Fibroblast of the aortic adventitia (primary cell): ENCODE measurements at places on chromosomes 6 and 20. TPM values are rescaled to one million over a fixed set of nuclear protein-coding genes. Genes with fewer than 3 reads are reported as not detected.
A peak's percentile ranks its signal among the peaks of the same experiment; 100 is the strongest.

DNA sequence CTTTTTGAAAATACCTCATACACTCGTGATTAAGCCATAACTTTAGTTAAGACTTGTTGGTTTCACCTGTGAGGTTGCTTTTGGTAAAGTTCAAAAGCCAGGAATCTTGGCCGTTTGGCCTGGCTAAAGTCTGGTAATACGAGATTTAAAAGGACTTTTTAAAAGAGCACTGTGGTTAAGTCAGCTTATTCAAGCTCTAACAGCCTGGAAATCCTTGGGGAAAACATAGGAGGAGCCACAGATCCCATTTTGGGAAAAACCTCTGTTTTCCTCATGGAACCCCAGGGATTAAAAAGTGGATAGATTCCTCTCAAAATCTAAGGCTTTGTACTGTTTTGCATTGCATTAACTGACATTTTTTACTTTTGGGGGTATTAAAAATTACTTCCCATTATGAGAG lies 13.7 kb upstream of the SLC22A16 start:
- DNase-seq: peak; percentile 25

- no peak for DNase-seq
Observed at GRCh38 chr6:163775313-163775712, 360.8 kb downstream of the QKI start.

DNA sequence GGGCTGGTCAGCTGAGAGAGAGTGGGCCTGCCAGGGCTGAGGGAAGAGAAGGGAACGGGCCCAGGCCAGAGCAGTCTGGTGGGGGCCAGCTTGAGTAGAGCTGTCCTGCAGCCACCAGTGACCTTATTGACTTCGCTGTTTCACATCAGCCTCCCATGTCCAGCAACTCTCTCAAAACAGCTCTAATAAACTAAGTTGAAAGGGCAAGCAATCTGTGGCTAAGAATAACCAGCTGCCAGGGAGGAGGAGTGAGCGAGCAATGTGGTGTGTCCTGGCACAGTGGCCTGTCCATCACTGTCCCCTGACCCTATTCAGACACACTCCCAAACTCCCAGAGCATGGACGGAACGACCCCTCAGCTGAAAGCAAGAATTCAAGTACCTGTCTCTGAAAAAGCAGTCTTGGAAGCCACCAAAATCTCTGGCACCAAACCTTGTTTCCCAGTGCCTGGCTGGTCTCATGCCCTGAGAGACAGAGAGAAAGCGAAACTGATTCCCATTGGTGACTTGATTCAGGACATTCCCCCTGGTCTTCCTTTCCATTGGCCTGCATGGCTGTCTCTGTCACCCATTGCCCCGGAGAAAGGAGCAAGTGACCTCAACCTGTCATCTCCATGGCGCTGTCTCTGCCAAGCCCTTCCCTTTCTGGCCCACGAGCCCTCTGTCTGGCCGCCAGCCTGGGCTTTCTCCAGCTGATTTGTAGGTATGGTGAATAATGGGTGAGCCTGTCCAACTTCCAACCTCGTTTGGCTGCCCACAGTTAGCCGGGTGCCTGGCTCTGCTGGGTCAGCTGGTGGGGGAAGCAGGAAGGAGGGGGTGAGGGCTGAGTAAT lies at the start of gene DDO:
Gene DDO (minus strand): TSS at position 490 of the 831 bp plus-strand sequence. CDS start 2,113 bp downstream, outside the sequence.
- DNase-seq: peak; percentile 62

DNA sequence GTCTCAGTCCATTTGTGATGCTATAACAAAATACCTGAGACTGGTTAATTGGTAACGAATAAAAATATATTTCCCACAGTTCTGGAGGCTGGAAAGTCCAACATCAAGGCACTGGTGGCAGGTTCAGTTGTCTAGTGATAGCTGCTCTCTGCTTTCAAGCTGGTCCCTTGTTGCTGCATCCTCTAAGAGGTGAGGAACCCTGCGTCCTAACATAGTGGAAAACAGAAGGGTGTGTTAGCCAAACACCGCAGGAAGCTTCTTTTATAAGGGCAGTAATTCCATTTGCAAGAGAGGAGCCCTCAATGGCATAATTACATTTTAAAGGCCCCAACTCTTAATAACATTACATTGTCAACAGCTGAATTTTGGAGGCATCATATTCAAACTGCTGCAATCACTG lies 372.7 kb downstream of the ADGRB3 start:
- no peak for DNase-seq

DNA sequence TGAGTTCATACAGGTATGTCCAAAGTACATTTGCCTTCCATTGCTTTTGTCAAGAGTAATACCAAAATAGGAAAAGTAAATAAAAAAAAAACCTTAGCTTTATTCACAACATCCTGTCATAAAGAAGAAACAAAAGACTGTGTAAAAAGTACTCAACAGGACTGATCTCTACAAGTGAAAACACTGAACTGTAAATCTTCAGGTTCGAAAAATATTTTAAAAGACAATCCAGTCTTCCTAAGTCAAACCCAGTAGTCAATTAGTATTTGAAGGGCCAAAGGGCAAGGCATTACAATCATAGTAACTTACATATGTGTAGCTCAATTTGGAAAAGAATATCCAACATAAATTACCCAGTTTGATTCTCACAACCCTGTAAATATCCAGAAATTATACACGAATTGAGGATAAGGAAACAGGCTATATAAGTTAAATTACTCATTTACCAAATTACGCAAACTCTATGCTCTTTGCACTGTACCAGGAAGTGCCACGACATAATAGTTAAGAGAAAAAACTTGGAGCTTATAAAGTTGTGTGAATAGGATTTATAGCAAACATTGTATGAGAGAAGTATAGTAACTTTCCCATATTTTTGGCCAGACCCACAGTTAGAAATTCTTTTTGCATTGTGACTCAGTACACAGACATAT lies 21.2 kb downstream of the PTPRK start:
- DNase-seq: no peak

DNA sequence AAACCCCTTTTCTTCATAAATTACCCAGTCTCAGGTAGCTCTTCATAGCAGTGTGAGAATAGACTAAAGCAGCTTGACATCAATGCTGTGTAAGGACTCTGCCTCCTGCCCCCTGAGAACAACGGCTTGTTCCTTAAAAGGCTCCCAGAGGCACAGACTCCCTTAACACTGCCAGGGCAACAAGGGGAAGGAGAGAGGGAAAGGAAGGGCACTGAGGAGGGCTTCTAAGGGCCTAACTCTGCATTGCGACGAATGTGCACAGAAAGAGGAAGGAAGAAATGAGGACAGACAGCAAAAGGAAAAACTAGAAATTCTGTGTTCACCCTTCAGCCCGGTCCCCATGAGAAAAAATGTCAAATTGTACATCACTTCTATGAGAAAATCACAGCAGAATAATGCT lies 74.0 kb downstream of the AGPAT4 start:
- DNase-seq: no peak

- DNase-seq: peak; percentile 17
Observed at GRCh38 chr6:71619836-71620235, 266.5 kb upstream of the RIMS1 start.

DNA sequence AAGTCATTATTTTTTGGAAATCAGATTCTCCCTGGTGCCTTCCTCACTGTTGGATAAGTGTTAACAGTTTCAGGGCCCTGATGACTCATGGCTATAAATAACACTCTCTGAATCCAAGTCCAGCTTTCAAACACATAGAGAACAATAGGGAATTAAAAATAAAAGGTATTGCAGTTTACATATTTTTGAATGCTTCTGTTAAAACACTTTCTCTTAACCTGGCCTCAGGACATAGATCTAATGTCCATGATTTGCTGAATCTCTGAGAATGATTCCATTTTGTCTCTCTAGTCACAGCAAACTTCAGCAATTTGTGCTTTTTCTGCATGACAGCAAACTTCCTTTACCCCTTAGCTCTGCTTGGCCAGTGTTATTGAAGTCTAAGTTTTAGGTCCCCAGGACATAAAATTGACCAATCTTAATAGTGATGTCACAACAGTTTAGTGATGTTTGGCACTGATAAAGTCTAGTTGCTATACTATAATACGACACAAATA lies 1192.4 kb upstream of the CITED2 start:
- peak; percentile 80 for DNase-seq

DNA sequence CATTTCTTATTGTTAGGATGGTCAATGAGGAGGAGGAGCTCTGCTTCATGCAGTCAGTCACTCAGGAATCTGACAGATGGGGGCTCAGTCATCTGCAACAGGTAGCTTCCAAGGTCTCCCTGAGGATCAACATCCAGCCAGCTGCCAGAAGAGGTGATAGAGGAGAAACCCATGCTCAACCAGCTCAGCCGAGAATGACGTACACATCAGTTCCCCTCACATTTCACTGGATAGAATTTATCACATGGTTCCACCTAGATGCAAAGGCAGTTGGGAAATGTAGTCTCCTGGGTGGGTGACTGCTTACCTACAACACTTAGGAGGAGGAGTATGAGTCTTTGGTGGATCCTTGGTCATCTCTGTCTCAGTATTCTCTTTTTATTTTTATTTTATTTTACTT lies 144.5 kb downstream of the CEBPB start:
- no peak for DNase-seq

- DNase-seq: no peak
Observed at GRCh38 chr6:41658636-41659035, 20.4 kb downstream of the MDFI start.

- DNase-seq: peak; percentile 20
Observed at GRCh38 chr6:30988209-30988825, 4.8 kb downstream of the MUC21 start.

DNA sequence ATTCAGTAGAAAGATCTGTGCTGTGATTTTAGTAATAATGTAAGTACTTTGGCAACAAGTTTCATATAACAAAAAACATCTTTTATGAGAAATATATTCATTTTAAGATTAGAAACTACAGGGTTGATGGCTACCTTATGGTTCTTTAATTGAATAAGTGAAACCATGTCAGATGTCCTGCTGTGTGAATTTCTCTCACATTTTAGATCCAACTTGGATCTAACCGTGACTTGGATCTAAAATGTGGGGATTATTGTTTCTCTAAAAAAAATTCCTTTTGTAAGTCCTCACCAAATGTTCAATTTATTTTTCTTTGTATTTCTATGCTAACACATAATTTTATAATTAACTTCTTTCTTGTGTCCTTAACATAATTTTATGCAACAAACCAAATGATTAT lies 30.4 kb downstream of the ZC2HC1B start:
- no peak for DNase-seq

DNA sequence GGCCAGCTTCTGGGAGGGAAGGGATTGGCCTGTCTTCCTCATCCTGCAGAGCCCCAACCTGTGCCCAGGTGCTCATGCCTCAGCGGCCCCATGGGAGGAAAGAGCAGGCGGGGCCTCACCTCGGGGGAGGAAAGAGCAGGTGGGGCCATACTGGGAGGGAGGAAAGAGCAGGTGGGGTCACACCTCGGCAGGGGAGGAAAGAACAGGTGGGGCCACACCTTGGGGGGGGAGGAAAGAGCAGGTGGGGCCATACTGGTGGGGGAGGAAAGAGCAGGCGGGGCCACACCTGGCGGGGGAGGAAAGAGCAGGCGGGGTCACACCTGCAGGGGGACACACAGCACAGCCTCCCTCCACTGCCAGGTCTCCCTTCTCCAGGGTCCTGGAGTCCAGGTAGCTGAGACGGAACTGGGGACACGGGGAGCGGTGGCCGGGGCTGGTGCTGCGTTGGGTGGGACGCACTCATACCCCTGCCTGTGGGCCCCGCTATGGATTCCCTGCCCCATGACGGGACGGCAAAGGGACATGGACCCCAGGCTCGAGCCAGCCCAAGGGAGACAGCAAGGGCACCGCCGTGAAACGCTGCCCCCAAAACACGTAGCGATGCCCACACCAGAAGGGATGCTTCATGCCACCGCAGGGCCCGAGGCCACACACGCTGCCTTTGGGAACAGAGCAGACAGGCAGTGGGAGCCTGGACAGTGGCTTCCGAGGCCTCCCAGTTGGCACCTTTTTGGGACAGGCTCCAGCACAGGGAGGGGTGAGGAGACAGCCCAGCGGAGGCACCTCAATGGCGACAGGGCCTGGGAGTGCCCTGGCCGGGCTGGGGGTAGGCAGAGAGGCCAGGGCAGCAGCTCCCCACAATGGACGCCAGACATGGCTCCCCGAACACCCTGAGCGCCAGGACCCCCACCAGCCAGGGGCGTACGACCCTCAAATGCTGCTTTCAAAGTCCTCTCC lies 43.3 kb upstream of the CHRNA4 start:
- no peak for DNase-seq

DNA sequence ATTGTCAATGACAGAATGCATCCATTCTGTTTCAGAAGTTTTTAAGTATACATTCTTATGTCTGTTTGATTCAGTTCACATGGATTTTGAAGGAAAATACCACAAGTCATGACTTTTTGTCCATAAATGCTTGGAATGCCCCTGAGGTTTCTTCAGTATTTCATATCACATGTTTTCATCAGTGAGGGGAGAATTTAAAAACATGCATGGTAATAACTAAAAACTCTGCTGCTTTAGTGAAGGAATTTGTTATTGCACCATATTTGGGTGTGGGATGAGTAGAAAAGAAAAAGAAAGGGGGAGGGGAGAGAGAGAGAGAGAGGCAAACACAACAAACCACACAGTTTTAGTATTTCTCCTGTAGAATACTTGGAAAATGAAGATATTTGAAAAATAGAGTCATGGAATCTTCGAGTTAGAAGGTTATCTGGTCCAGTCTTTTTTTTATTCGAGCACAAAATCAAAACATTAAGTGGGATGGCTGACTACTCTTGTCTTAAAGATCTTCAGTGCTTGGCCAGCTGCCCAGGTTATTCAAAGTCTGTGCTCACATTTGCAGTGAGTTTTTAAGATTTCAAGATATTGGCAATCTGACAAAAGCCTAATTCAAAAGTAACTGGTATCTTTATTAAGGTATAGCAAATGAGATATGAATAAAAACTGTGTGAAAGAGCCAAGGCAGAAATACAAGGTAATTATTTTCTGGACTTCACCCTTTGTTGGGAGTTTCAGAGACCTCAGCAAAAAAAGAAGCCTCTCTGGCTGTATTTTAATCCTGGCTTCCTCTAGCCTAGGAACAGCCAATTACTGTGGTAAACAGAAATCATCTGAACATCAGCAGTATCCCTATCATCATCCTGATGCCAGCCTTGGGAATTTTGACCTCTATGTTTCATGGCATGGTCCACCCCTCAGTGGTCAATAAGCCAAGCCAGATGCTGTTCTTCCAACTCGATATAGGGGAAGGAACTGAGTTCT lies 687.9 kb upstream of the CITED2 start:
- peak; percentile 98 for DNase-seq

- DNase-seq: no peak
Observed at GRCh38 chr6:89723046-89723445, 84.5 kb upstream of the LYRM2 start.

- DNase-seq: no peak
Observed at GRCh38 chr20:47167846-47168245, 188.7 kb downstream of the ZMYND8 start.

- no peak for DNase-seq
Observed at GRCh38 chr6:12598919-12599318, 117.6 kb upstream of the PHACTR1 start.

DNA sequence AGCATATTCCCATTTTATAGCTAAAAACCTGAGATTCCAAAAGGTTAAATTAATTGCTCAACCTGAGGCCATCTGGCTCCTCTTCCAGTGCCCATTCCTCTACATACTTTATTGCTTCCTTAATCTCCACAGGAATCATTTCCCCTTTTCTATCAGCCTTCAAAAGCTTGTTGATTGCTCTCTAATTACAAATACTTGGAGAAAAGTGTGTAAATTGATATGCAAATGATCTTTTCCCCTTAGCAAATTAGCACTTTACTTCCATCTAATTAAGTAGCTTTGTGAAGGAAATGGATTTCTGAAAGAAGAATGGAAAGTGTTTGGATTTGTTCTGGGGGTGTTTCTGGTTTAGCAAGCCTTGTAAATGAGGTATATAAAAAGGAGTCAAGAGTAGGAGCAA lies 323.3 kb downstream of the GRIK2 start:
- DNase-seq: no peak

DYNLRB1 gene
- 30.0 and 144 TPM in 2 replicates for total RNA-seq

SLC9A8 gene
- total RNA-seq: 2.9 and 10.5 TPM in 2 replicates

KIF25 gene
- not detected in 2 replicates for total RNA-seq

FABP7 gene
- not detected in 2 replicates for total RNA-seq

RCAN2 gene
- total RNA-seq: 8.0 and 14.9 TPM in 2 replicates

LST1 gene
- not detected in 2 replicates for total RNA-seq
